DMS 273 treated with DMSO at 0.1 percent for 48 hours (cell line): ENCODE measurements at places on chromosomes 5 and 9.

DNA sequence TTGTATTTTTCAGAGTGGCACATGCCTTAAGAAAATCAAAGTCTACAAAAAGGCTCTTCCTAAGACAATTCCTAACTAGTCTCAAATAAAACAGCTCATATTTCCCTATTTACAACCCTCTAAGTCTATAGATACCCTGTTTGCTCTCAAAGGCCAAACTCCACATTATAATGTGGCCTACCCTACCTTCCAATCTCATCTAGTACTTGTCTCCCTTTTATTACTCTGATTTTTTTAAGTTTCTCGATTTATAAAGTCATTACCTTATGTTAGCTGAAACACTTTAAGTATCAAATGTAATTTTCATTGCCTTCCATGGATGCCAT is 19.4 kb downstream of the KIAA1191 start:
- no peak for DNase-seq

DNA sequence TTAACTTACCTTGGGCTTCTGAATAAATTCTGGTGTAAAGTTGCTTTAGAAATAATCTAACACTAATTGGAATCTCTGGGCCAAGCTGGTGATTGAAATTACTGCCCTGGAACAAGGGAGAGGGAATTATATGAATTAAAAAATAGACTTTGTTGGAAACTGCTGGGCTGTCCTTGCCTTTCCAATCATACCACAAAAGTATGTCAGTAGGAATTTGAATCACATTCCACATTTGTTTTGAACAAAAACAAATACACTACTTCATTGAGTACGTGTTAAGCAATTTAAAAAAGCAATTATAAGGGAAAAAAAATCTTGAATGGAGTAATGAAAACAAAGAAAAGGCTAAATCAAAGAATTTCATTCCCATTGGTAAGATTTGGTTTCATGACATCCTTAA is 102.5 kb upstream of the SREK1 start:
- no peak for DNase-seq

- no peak for DNase-seq
These were observed 238.1 kb downstream of the ROR2 start for GRCh38 chr9:91711755-91712601.

- no peak for DNase-seq
These were observed 149.8 kb downstream of the MACIR start for GRCh38 chr5:103408408-103408807.

GRCh38 chr9:13688223-13688989 is 408.9 kb upstream of the MPDZ start:
- no peak for DNase-seq

DNA sequence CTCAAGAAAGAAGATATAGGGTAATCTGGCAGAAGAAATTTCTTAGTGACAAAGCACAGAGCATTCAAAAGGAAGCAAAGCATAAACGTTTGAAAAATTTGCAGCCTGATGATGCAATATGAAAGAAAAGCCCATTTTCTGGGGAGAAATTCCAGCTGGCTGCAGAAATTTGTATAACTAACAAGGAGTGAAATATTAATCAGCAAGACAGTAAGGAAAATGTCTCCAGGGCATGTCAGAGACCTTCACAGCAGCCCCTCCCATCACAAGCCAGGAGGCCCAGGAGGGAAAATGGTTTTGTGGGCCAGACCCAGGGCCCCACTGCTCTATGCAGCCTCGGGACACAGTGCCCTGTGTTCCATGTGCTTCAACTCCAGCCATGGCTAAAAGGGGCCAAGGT is 359.4 kb downstream of the HINT1 start:
- DNase-seq = no peak

GRCh38 chr9:88390371-88390990 is 2.2 kb downstream of the SPIN1 start:
- DNase-seq = no peak

DNA sequence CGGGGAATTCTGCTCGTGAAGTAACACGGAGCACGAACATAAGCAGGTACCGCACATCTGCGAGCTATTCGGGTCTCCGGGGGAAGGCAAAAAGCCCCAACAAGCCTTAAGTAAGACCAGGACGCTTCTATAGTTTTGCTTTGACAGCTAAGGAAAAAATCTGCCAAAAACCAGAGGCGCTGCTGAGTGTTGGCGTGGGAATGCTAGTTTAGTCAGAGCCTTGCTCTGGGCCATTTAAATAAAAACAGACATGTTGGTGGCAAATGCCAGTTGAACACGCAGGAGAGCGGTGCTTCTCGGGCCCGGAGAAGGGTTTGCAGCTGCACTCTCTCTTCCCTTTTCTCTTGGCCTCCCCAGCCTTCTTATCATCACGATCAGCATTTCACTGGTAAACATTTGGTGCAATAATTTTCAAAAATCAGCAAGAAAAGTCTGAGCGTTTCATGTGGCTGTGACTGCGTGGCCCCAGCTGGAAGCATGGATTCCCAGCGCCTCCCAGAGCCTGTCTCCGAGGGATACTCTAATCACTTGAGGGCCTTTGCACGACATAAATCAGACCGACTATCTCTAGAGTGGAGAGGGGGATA is 6.4 kb upstream of the NOTCH1 start:
- no peak for DNase-seq

- no peak for DNase-seq
These were observed 100.7 kb downstream of the CWC27 start for GRCh38 chr5:64869419-64869818.

GRCh38 chr5:96942078-96942477 is 6.2 kb downstream of the LNPEP start:
- DNase-seq = no peak

GRCh38 chr9:37392272-37392671 is 30.2 kb upstream of the GRHPR start:
- DNase-seq = no peak

GRCh38 chr9:129544761-129545160 is 76.1 kb downstream of the C9orf50 start:
- no peak for DNase-seq

DNA sequence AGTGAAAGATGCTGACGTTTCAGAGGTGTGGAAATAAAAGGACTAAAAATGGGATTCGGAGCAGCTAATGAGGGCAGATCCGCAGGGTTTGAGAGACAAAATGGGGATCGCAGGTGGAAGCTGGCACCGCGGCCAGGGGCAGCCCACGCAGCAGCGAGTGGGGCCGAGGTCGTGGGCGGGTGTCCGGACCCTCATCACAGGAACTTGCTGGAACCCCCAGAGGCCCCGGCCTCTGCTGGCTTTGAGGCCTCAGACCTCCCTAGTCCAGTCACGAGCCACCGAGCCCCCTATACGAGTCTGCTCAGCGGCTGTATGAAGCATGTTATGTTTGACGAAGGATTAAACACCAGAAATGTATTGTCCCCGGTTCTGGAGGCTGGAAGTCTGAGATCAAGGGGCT is 45.8 kb upstream of the FCN1 start:
- no peak for DNase-seq

GRCh38 chr5:88934439-88934838 is 51.5 kb upstream of the MEF2C start:
- no peak for DNase-seq

GRCh38 chr5:53678981-53679660 is 118.7 kb downstream of the NDUFS4 start:
- DNase-seq = no peak

GRCh38 chr9:114856215-114856941 is 50.5 kb upstream of the TNFSF15 start:
- DNase-seq = no peak

DNA sequence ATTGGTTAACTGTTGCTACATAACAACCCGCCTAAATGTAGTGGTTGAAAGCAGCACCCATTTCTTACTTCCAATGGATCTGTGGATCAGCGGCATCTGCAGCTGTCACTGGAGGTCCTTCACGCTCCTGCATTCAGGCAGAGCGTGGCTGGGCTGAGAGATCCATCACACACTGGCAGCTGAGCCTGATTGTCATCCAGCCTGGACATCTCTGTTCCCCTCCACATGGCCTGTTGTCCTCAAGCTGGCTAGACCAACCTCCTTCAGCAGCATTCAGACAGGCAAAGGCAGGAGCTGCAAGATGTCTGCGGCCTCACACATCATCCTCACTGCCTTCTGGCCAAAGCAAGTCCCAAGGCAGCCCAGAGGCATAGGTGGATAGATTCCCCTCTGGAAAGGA is 36.9 kb downstream of the DYNC2I2 start:
- no peak for DNase-seq

GRCh38 chr5:151271336-151271735 is 18.4 kb downstream of the GM2A start:
- no peak for DNase-seq

DNA sequence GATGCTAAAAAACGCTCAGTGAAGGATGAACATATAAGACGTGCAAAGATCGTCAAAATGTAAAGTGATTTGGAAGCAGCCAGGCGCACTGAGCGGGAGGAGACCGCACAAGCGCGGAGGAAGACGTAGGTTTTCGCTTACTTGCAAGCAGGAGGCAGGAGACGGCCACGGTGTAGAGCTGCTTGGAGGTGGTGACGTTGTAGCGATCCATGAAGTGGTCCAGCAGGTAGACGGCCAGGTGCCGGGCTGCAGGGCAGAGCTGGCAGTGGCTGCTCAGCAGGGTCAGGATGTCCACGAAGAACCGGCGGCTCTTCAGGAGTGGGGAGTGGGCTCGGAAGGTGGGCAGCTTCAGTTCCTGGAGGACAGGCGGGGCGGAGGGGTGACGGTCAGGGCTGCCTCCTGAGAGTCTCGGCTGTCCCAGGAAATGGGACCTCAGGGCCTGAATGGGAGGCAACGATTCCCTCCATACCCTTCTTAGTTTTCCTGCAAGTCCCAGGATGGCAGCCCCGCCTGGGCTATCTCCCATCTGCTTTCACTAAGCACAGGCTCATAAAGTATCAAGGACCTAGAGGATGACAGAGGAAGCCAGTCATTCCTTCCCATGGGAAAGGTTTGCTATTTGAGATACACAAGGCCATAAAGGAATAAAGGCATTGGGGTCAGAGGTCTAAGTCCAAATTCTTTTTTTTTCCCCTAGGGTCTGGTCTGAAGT is 31.8 kb downstream of the CCNJL start:
- no peak for DNase-seq

DNA sequence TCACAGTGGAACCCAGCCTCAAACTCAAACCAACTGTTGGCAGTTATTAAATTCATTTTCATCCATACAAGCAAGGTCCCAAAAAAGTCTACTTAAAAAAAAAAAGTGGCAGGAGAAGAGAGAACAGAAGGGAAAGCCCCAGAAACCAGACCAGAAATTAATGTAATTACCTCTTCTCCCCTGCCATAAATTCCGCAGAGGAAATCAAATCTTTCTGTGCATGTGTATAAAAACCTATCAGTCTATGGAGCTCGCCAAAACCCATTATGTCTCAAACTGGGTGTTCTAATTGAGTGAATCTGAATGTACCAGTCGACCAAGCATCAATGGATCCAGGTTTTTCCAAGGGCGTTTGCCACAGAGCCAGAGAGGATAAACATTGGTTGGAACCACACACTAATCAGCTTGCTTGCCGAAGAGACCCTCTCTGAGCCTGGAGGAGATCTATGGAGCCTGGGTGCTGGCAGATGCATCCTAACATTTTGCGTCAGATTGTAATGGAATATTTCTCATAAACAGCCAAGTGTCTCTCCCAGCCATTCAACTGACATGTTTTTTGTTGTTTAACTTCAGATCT is 7.9 kb upstream of the HAND1 start:
- DNase-seq = no peak

GRCh38 chr9:5684101-5684500 is 55.2 kb downstream of the RIC1 start:
- DNase-seq = no peak

GRCh38 chr9:86604741-86605140 is 250.5 kb upstream of the TUT7 start:
- DNase-seq = no peak

GRCh38 chr5:37121465-37121864 is 127.7 kb downstream of the CPLANE1 start:
- DNase-seq = no peak

DNA sequence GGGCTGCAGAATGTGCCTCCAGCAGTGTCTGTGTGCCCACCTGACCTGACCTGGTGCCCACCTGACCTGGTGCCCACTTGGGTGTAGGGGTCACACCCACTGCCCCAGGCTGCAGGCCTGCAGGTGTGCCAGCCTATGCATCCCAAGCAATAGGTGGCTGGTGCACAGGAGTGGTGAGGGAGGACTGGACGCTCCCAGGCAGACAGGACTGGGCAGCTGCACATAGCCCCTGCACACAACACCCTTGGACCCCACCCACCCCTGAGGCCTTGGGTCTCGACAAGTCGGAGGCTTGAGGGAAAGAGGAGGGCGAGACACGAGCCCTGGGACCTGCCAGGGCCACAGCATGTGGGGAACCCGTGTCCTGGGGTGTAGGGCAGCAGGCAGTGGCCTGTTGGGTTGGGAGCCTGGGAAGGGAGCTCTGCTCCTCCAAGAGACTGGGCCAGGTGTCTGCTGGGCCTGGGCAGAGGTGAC is 10.8 kb upstream of the NRARP start:
- DNase-seq = no peak
